ENCODE measurements at places on chromosomes 6 and 20. TPM values are rescaled to one million over a fixed set of nuclear protein-coding genes. Genes with fewer than 3 reads are reported as not detected.

The CDH26 gene
- polyA plus RNA-seq: 0.05 TPM

The DNAH8 gene
- polyA plus RNA-seq: not detected

The TPBG gene
- polyA plus RNA-seq: 54.6 TPM

The MCCD1 gene
- not detected for polyA plus RNA-seq

The NCOA3 gene
- polyA plus RNA-seq: 22.3 TPM

The PXDC1 gene
- 30.3 TPM for polyA plus RNA-seq

The CYP39A1 gene
- 0.24 TPM for polyA plus RNA-seq

The SEMG1 gene
- not detected for polyA plus RNA-seq

The LY6G6D gene
- not detected for polyA plus RNA-seq

The NKX2-4 gene
- not detected for polyA plus RNA-seq

The NRSN1 gene
- not detected for polyA plus RNA-seq

The FOXC1 gene
- polyA plus RNA-seq: 2.3 TPM

The KHDC1 gene
- 7.0 TPM for polyA plus RNA-seq

The PI16 gene
- polyA plus RNA-seq: 0.67 TPM

The GNMT gene
- 0.06 TPM for polyA plus RNA-seq

The IPCEF1 gene
- 0.03 TPM for polyA plus RNA-seq

The OR2J2 gene
- not detected for polyA plus RNA-seq

The DAAM2 gene
- 13.0 TPM for polyA plus RNA-seq

The TCP11 gene
- 0.16 TPM for polyA plus RNA-seq

The SYCP2 gene
- polyA plus RNA-seq: 0.77 TPM

The TRIM15 gene
- polyA plus RNA-seq: not detected

The NKAIN4 gene
- polyA plus RNA-seq: not detected

The GSTA2 gene
- not detected for polyA plus RNA-seq

The MLN gene
- not detected for polyA plus RNA-seq

The IL20RA gene
- polyA plus RNA-seq: 0.10 TPM

The COL11A2 gene
- 0.06 TPM for polyA plus RNA-seq

The TLDC2 gene
- polyA plus RNA-seq: 0.09 TPM

The BPI gene
- polyA plus RNA-seq: not detected

The ARFGEF3 gene
- polyA plus RNA-seq: 0.14 TPM

The MTO1 gene
- polyA plus RNA-seq: 24.2 TPM

The CCN5 gene
- 122 TPM for polyA plus RNA-seq
